Stimulated activated CD8-positive, alpha-beta memory T cell treated with anti-CD3 and anti-CD28 coated beads, Interleukin-7, amount 100 ng/mL, for 4 hours (primary cell): ENCODE measurements at places on chromosomes 1 and 21.

DNA sequence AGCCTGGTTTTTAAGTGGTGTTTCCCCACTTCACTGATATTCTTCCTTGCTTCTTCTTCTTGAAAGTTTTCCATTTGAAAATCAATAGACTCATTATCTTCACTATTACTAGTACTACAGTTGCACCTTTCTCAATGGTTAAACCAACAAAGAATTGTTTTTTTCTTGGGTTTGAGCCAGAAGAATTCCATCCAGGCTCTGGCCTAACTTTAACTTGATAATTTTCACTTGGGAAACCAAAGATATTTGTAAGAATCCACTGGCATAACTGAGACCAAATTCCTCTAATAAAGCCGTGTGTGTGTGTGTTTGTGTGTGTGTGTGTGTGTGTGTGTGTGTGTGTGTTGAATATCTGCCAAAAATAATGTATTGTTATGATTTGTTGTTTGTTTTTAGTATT, 103.2 kb downstream of the SGIP1 start:
- no peak for DNase-seq

DNA sequence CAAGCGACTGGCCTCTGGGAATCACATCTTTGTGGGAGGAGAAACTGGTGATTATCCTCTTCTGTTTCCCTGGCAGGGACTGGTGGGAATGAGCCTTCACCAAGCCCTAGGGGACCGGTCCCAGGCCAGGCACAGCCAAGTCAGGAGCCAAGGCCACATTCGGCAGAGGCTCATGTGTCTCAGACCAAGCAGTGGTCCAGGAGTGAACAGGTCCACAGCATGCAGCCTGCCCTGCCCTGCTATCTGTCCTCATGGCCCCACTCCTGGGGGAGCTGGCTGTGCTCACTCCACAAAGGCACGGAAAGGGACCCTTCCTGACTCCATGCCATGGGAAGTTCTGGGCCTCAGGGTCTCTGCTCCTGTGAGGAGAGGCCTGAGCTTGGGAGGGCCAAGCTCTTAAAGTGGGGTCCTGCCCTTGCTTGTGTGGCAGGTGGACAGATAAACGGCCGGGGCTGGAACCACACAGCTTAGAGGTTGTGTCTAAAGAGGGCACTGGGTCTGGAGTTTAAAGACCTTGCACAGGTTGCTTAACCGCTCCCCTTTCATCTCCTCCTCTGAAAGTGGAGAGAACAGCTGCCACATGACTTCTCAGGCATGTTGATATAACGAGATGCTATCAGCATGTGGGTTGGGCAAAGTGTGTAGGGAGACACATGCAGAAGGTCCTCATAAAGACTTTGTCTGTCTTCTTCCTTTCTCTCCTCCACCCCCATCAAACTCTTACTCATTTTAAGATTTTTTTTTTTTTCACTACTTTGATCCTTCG, 57.5 kb downstream of the CASQ2 start:
- no peak for DNase-seq

- DNase-seq, result no peak
Measured at GRCh38 chr1:43968348-43968948, 1.4 kb upstream of the DPH2 start.

GRCh38 chr1:229068270-229068987, 202.5 kb upstream of the RAB4A start:
- no peak for DNase-seq

GRCh38 chr1:17068789-17069188, 15.0 kb upstream of the SDHB start:
- no peak for DNase-seq

GRCh38 chr1:232428786-232429530, 201.0 kb downstream of the SIPA1L2 start:
- DNase-seq, result no peak

GRCh38 chr1:150409504-150410362, 45.8 kb downstream of the RPRD2 start:
- no peak for DNase-seq

DNA sequence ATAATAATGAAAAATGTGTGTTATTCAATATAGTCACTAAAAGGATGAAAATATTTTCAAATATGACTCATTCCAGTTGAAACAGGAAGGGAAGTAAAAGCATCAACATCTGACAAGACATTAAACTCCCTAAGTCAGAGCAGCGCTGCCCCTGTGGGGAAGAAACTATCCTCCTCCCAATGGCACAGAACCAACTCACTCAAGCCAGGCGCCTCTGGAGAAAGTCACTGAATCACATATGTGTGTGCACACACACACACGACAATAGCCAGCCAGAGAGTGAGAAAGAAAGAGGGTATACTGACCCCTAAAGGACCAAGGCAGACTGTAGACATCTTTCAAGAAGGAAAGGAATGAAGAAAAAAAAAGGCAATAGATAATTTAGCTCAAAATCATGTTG, 126.9 kb downstream of the SETD4 start:
- DNase-seq, result no peak

- DNase-seq, result no peak
Measured at GRCh38 chr1:20367116-20367585, 76.5 kb downstream of the VWA5B1 start.

DNA sequence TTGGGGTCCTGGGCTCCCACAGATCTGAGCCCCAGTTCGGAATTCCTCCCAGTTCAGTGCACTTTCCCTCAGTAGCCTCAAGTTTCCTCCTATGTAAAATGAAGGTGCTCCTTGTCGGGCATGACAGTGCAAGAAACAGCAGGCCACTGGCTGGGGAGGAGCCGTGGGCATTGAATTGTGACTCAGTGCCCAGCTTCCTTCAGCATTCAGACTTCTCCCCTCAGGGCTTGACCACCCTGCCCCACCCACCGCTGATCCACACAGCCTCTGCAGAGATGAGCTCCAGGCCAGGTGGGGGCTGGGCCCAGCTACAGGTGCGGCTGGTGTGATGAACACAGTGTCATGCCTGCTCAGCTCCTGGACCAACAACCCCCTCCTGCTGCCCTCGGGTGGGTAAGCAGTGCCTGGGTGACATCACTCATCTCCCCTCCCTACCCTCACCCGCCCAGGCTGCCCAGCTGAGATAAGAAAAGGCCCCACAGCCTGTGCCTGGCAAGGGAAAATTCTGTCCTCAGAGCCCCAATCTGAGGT, 4.9 kb downstream of the MOB3C start:
- DNase-seq, result no peak
